ENCODE measurements at places on chromosomes 5 and 9.

DNA sequence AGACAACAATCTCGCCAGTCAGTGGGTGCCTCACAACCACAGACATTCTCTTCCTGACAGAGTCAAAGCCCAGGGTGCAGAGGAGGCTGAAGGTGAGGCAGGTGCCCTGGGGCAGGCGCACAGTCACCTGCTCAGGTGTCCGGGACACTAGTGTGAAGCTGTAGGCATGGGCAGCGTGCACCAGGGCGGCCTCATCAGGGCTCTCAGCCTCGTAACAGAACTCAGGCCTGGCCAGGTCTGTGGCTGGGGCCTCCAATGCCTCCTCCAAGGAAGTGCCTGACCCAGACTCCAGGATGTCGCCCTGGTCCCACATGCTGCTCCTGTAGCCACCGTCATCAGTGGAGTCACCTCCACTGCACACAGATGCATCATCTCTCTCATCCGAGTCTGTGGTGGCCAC is 198.7 kb downstream of the PTTG1 start:
- H3K4me1 ChIP-seq: no peaks in the 10 kb centered on the region
- no peak overlapping the region for H3K4me3 ChIP-seq
- H3K27ac ChIP-seq: no peak overlapping the region
- DNase-seq: no peak
- H3K36me3 ChIP-seq: no peaks in the 10 kb centered on the region

DNA sequence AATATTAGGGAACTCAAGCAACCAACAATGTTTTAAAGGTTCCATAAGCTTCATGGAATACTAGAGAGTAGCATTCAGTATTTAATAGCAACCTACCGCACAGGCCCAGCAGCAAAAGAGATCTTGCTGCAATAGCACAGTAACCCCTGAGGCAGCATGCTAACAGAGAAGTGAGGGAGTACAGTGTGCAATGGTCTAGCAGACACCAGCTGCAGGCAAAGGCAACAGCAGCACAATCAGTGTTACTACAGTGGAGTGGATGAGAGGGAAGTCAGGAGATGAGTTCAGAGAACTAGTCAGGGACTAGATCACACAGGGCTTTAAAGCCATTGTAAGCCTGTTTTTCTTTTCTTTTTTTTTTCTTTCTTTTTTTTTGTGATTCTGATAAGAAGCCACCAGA is 2.8 kb downstream of the TICAM2 start:
- peaks cover 15% of the 10 kb centered on the region for H3K4me1 ChIP-seq
- no peaks in the 10 kb centered on the region for H3K36me3 ChIP-seq
- H3K27me3 ChIP-seq: no peaks in the 10 kb centered on the region
- peak; percentile 46 for DNase-seq
- no peak overlapping the region for H3K4me3 ChIP-seq
- H3K27ac ChIP-seq: no peak overlapping the region

- H3K27me3 ChIP-seq: no peaks in the 10 kb centered on the region
- no peaks in the 10 kb centered on the region for H3K36me3 ChIP-seq
- DNase-seq: no peak
- no peak overlapping the region for H3K4me3 ChIP-seq
- no peak overlapping the region for H3K27ac ChIP-seq
Measured at GRCh38 chr9:18826248-18826647, 206.8 kb downstream of the SAXO1 start.

DNA sequence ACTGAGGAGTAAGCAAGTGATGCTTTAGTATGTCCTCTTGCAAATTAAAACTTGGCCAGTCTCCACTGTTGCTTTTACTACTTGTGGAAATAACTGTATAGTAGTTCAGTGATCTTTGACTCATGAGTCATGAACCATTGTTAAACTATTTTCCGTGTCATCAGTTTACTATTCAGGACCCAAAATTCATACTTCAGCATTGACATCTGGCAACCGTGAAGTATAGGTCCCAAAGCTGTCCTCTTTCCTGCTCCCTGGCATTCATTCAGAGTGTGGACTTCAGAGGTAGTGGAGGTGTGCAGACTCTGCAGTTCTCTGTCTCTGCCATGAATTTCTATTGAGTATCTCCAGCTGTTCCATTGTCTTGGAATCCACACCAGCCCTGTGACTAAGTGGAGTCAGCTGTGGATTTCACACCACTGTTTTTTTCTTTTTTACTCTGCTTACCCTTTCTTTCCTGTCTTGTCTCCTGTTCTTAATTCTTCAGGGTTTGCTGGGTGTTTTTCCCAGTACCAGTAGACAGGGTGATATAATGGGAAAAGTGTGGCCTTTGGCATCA is 7.5 kb downstream of the TDRD7 start:
- DNase-seq: no peak
- no peaks in the 10 kb centered on the region for H3K4me1 ChIP-seq
- H3K36me3 ChIP-seq: no peaks in the 10 kb centered on the region
- H3K4me3 ChIP-seq: no peak overlapping the region
- no peaks in the 10 kb centered on the region for H3K27me3 ChIP-seq

DNA sequence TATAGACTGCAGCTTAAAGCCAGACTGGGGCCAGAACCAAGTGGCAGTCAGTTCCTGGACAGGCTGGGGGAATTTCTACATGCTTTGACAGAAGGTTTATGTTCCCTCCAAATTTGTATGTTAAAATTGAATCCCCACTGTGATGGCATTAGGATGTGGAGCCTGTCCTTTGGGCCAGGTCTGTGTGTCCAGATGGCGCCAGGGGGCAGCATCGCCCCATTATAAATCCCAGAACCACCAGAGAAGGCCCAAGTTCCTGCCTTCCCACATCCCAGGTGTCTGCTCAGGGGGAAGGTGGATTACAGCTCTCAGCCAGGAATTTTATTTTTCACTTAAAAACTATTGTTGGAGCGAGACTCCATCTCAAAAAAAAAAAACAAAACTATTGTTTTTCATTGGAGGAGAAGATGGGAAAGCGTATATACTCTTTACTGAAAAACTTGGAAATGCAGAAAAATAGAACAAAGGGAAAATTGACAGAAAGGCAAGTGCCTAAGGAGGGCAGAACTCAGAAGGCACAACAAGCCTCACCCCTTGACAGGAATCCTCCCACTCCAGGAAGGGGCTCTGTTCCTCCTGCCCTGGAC is 5.0 kb downstream of the IL3 start:
- no peaks in the 10 kb centered on the region for H3K36me3 ChIP-seq
- no peak overlapping the region for H3K4me3 ChIP-seq
- H3K27ac ChIP-seq: no peak overlapping the region
- H3K4me1 ChIP-seq: peaks cover 6% of the 10 kb centered on the region
- peak; percentile 73 for DNase-seq

- no peak overlapping the region for H3K27ac ChIP-seq
- no peak overlapping the region for H3K4me3 ChIP-seq
Measured at GRCh38 chr9:21110708-21111576, 30.7 kb downstream of the IFNW1 start.

DNA sequence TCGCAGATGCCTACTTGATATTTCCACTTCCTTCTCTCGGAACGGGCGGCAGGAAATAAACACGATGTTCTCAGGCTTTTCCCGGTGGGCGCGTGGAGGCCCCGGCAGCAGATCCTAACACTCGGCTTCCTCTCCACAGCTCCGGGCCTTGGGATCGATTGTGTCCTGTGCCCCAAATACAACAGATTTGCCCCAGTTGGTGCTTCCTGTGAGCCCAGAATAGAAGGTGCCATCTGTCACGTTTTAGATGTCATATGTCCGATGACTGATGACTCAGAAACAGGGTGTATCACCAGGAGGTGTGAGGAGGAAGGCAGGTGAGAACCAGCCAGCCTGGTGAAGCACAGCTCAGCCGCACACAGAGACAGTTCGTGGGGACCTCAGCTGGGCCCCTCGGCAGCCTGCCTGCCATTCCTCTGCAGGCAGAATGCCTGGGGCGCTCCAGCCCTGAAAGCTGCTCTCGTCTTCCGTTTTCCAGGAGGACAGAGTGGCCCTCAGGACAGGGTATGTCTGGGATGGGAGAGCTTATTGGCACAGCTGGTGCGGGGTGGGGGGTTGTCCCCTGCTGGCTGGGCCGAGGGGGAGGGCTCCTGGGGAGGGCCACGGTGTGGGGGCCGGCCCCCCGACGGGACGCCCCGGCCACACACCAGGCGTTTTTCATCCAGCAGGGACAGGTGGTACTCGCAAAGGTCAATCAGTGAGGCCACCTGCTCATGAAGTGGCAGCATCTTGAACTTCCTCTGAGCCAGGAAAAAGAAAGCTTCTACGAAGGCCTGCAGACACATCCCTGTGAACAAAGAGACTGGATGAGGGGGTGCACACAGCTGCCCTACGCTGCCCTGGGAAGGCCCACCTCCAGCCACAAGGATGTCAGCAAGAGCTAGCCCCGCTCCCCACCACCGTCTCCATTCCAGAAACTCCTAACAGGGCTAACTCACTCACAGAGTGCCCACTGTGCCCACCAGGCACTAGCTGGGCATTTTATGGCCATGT is 171.0 kb downstream of the DAB2IP start:
- H3K4me1 ChIP-seq: no peaks in the 10 kb centered on the region
- H3K27ac ChIP-seq: no peak overlapping the region
- no peak for DNase-seq

DNA sequence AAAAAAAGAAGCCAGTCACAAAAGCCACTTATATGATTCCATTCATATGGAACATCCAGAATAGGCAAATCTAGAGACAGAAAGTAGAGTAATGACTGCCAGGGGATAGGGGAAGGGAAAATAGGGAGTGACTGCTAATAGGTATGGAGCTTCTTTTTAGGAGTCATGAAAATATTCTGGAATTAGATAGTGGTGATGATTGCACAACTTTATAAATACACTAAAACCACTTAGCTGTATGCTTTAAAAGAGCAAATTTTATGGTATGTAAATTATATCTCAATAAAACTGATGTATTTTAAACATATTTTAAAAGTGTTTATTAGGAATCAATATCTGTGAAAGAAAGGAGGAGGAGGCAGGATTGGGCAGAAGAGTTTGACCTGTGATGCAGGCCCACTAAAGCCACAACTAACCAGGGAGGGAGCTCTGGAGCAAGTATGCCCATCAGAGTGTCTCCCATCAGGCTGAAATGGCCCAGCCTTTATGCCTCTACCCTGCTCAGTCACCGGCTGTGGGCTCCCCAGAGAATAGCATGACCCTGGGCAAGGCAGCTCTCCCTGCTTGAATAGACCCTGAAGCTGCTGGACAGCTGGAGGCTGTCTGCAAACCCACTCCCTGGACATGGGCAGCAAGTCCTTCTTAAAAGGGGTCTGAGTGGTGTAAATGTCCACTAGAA is 96.0 kb upstream of the SLC44A1 start:
- H3K27me3 ChIP-seq: no peaks in the 10 kb centered on the region
- DNase-seq: no peak
- H3K4me1 ChIP-seq: no peaks in the 10 kb centered on the region
- no peak overlapping the region for H3K27ac ChIP-seq
- no peaks in the 10 kb centered on the region for H3K36me3 ChIP-seq

GRCh38 chr5:170527991-170528390 is 24.2 kb downstream of the KCNIP1 start:
- H3K4me3 ChIP-seq: no peak overlapping the region
- H3K27me3 ChIP-seq: peaks cover 11% of the 10 kb centered on the region
- H3K36me3 ChIP-seq: no peaks in the 10 kb centered on the region
- no peak overlapping the region for H3K27ac ChIP-seq

- peak; percentile 73 for DNase-seq
- H3K4me1 ChIP-seq: no peaks in the 10 kb centered on the region
- no peaks in the 10 kb centered on the region for H3K27me3 ChIP-seq
- no peak overlapping the region for H3K4me3 ChIP-seq
- no peaks in the 10 kb centered on the region for H3K36me3 ChIP-seq
Measured at GRCh38 chr5:170623576-170624181, 119.9 kb downstream of the KCNIP1 start.
